Kidney capillary endothelial cell (primary cell): ENCODE measurements at places on chromosomes 3 and 15.

DNA sequence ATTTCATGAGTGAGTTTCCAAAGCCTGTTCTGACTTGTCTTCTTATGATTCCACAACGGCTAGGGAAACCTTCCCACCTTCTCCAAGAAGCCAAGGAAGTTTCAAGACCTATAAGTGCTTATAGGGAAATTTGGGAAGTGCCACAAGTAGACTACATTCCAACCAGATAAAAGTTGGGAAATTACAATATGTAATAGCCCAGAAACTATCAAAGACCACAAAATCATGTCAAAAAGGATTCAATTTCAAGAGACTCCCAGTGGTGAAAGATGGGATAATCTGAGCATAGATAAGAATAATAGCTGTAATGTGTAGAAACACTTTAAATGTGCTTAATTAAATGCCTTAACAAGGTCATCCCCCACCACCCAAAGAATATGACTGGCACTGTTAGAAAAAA, 169.2 kb upstream of the SLC2A2 start:
- DNase-seq, result no peak

- DNase-seq, result no peak
Observed at GRCh38 chr15:80569656-80570055, 125.5 kb upstream of the ABHD17C start.

GRCh38 chr15:53862386-53862785, 102.9 kb upstream of the WDR72 start:
- no peak for DNase-seq

- no peak for DNase-seq
Observed at GRCh38 chr15:51550841-51551240, 71.7 kb downstream of the DMXL2 start.

- no peak for DNase-seq
Observed at GRCh38 chr15:26712335-26712734, 60.5 kb downstream of the GABRB3 start.

DNA sequence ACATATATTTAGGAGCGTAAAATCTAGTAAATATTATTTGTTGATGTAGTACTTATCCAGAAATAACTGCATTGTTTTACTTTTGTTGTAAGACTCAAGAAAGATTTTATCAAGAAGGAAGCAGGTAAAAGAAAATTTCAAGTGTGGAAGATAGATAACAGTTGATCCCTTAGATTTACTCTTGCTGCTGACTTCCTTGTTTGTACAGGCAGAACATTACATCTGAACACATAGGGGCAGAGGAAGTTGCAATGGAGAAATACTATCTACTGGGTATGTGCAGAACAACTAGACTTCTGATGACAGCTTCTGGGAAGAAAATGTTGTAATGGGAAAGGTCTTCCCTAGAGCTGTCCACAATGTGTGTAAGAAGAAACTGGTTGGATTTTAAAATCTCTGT, 350.6 kb downstream of the NLGN1 start:
- no peak for DNase-seq

DNA sequence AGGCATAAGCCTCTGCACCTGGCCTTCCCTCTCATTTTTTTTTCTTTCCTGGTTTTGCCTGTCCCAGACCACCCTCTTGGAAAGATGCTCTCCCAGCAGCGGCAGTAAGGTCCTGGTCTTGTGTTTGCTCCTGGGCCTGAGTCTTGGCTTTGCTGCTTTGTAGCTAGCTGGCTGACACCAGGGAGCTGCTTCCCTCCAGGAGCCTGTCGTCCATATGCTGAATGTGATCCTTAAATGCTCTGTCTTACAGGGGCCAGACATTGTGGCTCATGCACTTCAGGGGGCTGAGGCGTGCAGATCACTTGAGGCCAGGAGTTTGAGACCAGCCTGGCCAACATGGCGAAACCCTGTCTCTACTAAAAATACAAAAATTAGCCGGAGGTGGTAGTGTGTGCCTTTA, 17.2 kb downstream of the FLNB start:
- no peak for DNase-seq

DNA sequence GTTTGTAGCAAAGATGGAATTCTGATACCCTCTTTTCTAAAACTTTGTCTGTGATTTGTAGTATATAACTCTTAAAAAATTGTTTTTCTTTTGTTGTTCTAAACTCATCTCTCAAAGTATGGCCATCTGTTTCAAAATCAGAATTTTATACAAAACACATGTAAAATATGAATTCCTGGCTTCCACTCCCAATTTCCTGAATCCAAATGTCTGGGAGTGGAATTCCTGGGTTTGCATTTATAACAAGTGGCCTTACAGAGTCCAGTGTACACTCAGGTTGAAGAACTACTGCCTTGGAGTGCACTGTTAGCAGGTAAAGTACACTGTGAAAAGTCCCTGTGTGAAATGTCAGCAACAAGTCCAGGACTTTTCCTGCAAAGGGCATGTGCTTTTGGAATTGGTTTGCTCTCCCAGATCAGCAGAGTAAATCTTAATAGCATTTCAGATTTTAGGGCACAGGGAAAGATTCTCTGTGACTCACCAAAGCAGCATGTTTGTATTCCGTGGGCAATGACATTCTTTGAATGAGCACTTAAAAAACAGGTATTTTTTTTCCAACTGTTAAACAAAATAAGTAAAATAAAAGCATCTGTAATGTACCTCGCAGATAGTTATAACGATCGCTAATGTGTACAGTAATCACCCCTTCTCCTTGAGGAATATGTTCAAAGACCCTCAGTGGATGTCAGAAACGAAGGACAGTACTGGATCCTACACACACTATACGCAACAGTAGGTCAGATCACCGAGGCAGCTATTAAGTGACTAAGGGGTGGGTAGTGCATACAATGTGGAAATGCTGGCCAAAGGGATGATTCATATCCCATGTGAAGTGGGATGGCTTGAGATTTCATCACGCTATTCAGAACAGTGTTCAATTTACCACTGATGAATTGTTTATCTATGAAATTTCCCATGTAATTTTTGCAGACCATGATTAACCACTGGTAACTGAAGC, 2.0 kb upstream of the CLDN16 start:
- DNase-seq, result peak; percentile 61

- DNase-seq, result no peak
Observed at GRCh38 chr15:22253676-22254408, 173.5 kb downstream of the OR4M2 start.

GRCh38 chr3:17355591-17355990, 386.8 kb downstream of the TBC1D5 start:
- DNase-seq, result no peak

GRCh38 chr3:121488628-121489027, 57.2 kb downstream of the POLQ start:
- no peak for DNase-seq

DNA sequence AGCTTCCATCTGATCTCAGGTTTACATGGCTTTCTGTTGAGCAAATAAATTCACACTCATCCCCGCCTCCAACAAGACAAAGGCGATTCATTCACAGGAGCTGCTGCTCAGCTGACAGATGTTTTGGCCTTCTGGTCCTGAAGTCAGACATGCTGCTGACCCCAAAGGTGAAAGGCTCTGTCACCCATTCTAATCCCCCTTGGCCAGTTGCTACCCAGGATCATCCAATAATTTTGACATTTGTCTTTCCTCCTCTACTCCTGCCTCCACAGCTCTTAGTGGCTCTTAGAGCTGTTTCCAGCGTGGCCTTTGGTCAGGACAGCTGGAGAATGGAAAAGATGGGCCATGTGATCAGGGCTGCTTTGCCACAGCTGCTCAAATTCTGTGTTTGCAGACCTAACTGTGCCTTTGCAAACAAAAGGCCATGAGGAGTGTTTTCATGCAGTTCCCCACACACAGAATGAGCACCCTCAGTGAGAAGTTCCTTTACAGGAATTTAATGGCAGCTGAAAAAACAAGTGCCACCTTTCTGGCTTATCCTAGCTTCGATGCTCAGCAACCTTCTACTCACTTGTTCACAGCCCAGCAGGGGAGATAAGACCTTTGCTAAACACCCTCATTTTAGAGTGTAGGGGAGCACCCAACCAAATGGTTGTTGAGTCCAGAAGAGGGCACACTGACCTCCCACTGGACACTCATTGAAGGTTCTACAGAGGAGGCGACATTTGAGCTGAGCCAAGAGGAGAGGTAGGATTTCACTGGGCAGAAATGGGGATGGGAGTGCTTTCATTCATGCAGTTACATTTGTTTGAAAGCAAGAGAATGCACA, 39.0 kb downstream of the CYP19A1 start:
- DNase-seq, result no peak

GRCh38 chr15:22887157-22887951, 48.9 kb downstream of the NIPA2 start:
- no peak for DNase-seq

DNA sequence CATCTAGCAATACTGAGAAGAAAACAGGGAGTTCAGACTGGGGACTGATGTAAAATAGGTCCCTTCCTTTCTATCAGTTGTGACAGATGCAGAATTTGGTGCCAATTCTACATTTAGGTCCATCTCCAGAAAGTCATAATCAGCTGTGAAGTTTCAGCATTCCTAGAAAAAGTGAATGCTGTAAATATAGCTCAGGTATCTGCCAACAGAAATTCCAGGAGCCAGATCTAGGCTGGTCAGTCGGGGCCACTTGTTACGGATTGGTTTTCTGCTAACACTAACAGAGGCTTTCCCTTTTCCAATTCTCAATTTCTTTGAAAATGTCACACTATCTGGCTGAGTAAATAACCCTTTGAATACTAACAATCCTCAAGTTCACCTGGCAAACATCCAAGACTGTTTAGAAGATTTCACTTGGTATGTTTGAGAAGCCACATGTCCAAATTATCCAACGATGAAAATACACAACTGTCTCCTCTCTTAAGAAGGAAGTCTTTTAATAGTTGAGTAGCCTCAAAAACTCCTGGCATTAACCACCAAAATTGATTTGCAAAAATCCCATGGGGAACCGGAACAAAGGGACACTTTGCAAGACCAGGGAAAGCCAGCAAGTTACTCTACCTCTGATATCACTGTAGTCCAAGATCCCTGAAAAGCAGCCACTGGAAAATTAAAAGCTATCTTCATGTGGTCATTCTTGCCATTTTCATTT, 222.3 kb downstream of the ZMAT3 start:
- DNase-seq, result no peak

DNA sequence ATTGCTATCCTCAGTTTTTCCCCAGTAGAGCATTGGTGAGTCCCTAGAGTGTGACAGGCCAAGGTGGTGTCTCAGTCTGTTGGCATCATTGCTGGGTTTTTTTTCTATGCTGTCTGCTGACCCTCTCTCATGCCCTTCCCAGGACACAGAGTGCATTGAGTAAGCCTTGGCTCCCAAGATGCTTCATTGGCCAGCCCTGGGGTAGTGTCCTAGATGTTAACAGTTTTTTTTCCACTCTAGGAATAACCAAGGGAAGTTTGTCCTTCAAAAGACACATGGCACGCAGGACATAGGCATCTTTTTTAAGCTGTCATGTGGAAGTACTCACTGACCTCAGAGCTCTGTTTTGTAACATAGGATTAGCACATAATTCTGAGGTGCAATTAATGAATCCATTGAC, 19.5 kb downstream of the ADAMTSL3 start:
- no peak for DNase-seq

- DNase-seq, result no peak
Observed at GRCh38 chr15:87523516-87523915, 733.0 kb downstream of the NTRK3 start.

DNA sequence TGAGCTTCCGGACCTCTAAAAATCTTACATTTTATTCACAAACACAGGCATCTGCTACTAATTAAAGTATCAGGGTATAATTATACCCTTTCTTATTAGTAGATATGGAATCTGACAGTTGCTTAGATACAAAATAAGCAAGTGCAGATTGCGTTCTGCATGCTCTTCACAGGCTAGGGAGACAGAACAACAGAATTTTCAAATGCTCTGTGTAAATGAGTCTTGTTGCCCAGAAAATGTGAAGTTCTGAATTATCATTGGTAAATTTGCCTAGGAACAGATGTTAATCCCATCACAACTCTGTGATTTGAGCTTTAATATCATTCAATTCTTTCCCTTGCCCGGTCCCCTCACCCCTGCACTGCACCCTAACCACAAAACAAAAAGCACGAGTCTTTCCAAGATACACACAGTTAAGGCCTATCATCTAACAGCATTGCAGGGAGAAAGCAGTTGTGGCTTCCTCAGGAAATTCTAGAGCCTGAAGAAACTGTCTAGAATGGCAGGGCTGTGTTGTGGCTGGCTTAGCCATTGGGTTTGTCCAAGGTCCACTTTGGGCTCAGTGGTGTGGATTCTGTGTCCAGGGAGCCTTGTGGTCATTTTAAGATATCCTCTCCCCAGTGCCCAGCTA, 119.8 kb downstream of the PDCD6IP start:
- DNase-seq, result no peak

DNA sequence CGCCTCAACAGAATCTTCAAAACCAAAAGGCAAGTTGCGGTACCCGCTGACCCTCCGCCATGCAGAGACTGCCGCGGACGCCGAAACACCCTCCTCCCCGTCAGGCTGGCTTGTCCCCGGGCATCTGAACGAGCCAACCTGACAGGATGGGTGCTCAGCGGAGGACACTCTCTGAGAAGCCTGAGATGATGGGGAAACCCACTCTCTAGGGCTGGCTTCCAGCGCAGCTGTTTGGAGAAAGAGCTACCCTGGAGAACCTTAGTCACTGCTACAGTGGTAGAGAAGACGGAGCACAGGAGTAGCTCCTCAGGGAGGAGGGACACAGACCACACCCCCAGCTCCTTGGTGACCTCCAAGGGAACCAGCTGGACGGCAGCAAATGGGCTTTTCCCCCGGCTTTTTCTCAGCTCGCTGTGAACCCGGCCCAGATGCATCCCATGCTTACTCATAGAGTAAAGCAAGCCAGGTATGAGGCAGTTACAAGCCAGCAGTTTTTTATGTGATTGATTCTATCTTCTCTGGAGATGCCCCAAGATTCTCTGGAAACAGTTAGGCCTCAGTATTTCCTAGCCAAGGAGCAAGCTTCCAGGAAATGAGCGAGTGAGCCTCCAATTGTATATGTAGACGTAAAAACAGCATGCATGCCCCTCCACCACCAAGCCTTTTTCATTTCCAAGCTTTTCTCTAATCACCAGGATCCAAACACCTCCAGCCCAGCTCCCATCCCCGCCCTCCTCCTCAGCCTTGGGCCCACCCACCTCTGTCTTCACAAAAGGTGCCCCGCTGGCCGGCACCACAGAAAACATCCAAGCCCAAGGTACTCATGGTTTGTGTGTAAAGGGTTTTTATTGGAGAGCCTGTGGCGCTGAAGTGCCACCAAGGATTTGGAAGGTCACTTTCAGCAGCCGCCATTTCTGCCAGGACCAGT, 38.7 kb downstream of the FAM174B start:
- no peak for DNase-seq

DNA sequence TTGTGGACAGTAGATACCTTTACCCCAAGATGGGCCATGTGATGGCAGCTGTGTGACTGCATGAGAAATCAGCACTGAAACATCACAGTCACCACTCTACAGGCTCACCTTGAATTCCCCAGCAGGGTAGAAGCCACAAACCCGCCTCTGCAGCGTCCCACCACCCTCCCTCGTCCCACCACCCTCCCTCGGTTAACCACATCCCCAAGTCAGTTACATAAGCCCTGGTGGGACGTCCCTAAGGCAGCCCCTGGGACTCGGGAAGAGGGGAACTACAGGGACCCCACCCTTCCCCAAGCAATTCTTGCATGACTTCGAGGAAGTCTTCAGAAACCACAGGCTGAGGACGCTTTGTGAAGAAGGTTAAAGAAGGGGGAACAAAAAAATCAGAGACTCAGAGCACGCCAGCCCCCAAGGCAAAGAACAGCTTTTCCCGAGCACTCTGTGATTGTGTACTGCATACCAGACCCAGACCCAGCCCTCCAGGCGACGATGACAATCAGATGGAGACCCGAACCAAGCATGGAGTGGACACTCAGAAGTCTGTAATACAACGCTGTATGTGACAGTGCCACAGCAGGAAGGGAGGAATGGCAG, 60.5 kb downstream of the SH3BP5 start:
- no peak for DNase-seq
